ENCODE measurements at places on chromosomes 4 and X.

- H3K27me3 ChIP-seq, result no peaks in the 10 kb centered on the region
- no peak for DNase-seq
- no peaks in the 10 kb centered on the region for H3K36me3 ChIP-seq
- H3K4me1 ChIP-seq, result no peaks in the 10 kb centered on the region
Observed at GRCh38 chr4:159902648-159903047, 799.8 kb downstream of the RAPGEF2 start.

DNA sequence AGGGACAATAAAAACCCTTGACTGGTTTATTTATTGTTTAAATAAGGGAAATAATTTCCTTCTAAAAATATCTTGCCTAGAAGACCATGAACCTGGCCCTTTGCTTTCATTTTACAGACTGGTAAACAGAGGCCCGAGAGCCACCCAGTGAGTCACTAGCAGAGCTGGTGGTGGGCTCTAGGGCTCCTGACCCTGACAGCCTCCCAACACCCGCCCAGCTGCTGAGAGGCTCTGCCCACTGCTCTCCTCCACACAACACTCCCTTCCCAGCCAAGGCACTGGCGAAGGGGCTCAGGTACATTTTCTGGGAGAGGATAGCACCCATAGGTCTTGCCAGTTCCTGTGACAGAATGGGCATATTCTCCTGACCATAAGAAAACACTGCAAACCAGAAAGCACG is 18.1 kb upstream of the PPEF2 start:
- no peaks in the 10 kb centered on the region for H3K27me3 ChIP-seq
- DNase-seq, result no peak
- peaks cover 38% of the 10 kb centered on the region for H3K36me3 ChIP-seq
- H3K4me1 ChIP-seq, result no peaks in the 10 kb centered on the region
- H3K4me3 ChIP-seq, result no peak overlapping the region

GRCh38 chrX:68261060-68261672 is 172.1 kb downstream of the OPHN1 start:
- DNase-seq, result no peak
- H3K27me3 ChIP-seq, result no peaks in the 10 kb centered on the region
- H3K27ac ChIP-seq, result no peak overlapping the region
- H3K4me1 ChIP-seq, result no peaks in the 10 kb centered on the region

- no peaks in the 10 kb centered on the region for H3K4me1 ChIP-seq
- no peak overlapping the region for H3K27ac ChIP-seq
- no peaks in the 10 kb centered on the region for H3K27me3 ChIP-seq
Observed at GRCh38 chrX:21610168-21610567, 48.0 kb downstream of the KLHL34 start.

GRCh38 chr4:165877286-165877685 is 4.2 kb downstream of the TLL1 start:
- no peaks in the 10 kb centered on the region for H3K36me3 ChIP-seq
- H3K4me3 ChIP-seq, result no peak overlapping the region
- peaks cover 16% of the 10 kb centered on the region for H3K27me3 ChIP-seq
- peaks cover 9% of the 10 kb centered on the region for H3K4me1 ChIP-seq
- H3K27ac ChIP-seq, result no peak overlapping the region

- H3K36me3 ChIP-seq, result no peaks in the 10 kb centered on the region
- H3K4me3 ChIP-seq, result no peak overlapping the region
- peaks cover 12% of the 10 kb centered on the region for H3K27me3 ChIP-seq
- H3K4me1 ChIP-seq, result no peaks in the 10 kb centered on the region
- no peak overlapping the region for H3K27ac ChIP-seq
Observed at GRCh38 chr4:4890574-4891255, 31.2 kb downstream of the MSX1 start.

GRCh38 chr4:90306810-90307209 is 179.6 kb downstream of the CCSER1 start:
- H3K36me3 ChIP-seq, result peaks cover 13% of the 10 kb centered on the region
- no peak overlapping the region for H3K27ac ChIP-seq
- no peak overlapping the region for H3K4me3 ChIP-seq
- H3K27me3 ChIP-seq, result no peaks in the 10 kb centered on the region
- DNase-seq, result no peak

DNA sequence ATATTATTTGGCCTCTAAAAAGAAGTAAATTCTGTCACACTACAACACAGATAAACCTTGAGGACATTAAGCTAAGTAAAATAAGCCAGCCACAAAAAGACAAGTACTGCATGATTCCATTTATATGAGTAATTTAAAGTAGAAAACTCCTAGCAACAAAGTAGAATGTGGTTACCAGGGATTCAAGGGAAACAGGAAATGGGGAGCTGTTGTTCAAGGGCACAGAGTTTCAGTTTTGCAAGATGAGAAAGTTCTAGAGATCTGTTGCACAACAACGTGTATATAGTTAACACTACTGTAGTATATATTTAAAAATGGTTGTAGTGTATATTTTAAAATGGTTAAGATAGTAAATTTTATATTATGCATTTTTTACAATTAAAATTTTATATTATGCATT is 25.4 kb downstream of the SEC31A start:
- no peaks in the 10 kb centered on the region for H3K27me3 ChIP-seq
- H3K4me1 ChIP-seq, result peaks cover 4% of the 10 kb centered on the region
- no peak overlapping the region for H3K27ac ChIP-seq
- DNase-seq, result no peak

GRCh38 chrX:14363728-14364127 is 165.6 kb upstream of the GLRA2 start:
- DNase-seq, result no peak
- no peak overlapping the region for H3K27ac ChIP-seq
- H3K4me3 ChIP-seq, result no peak overlapping the region
- H3K27me3 ChIP-seq, result no peaks in the 10 kb centered on the region
- no peaks in the 10 kb centered on the region for H3K4me1 ChIP-seq

GRCh38 chr4:22498866-22499265 is 17.0 kb downstream of the ADGRA3 start:
- no peak overlapping the region for H3K27ac ChIP-seq
- no peak overlapping the region for H3K4me3 ChIP-seq
- no peaks in the 10 kb centered on the region for H3K4me1 ChIP-seq

DNA sequence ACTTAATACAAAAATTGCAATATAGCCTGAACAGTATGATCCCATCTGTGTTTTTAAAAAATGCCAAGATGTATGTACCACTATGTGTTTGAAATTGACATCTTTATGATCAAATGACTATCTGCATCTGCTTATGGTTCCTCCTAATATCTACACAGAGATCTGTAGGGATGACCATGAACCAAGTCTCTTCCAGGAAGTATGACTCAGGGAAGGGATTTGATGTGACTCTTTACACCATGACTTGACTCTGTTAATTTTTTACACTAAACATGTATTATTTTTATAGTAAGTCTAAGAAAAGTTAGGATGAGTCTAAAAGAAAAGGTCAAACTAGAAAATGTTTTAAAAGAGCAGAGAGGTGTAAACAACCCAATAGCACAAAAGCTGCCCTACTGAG is 164.0 kb downstream of the SH3KBP1 start:
- no peak for DNase-seq
- peaks cover 2% of the 10 kb centered on the region for H3K36me3 ChIP-seq
- H3K27ac ChIP-seq, result no peak overlapping the region
- no peaks in the 10 kb centered on the region for H3K27me3 ChIP-seq

DNA sequence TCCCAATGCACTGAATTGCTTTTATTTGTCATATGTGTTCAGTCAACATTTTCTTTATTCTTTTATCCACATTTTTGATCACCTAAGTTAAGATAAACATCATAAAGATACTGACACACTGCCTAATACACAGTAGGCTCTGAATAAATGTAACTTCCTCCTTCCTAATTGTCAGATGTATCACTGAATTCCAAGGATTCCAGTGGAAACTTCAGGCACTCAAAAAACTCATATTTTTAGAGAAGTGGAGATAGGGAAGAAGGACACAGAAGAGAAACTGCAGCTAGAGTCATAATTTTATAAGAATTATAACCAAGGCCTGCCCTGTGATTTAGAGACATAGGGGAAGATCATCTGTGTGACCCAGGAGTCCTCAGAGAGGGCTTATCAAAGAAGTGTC is 753.3 kb downstream of the ADGRL3 start:
- no peaks in the 10 kb centered on the region for H3K36me3 ChIP-seq
- no peaks in the 10 kb centered on the region for H3K27me3 ChIP-seq
- H3K4me1 ChIP-seq, result no peaks in the 10 kb centered on the region
- DNase-seq, result no peak

DNA sequence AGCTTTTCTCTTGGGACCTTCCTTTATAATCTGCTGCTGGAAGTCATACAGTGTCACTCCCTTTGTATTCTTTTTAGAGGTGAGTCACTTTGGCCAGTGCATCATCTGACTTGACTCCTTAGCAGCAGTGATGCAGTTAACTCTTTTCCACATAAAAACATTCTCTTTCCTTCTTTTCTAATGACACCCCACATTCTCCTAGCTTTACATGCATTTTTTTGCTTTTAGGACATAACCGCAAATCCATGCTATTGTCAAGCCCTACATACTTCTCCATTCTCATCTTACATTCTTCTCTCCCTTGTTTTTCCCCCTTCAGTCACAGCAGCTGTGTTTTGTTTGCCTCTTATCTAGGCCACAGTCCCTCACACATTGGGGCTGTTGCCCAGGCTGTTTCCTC is 55.1 kb downstream of the ZNF330 start:
- peaks cover 2% of the 10 kb centered on the region for H3K36me3 ChIP-seq
- no peaks in the 10 kb centered on the region for H3K4me1 ChIP-seq
- H3K27me3 ChIP-seq, result peaks cover 5% of the 10 kb centered on the region

DNA sequence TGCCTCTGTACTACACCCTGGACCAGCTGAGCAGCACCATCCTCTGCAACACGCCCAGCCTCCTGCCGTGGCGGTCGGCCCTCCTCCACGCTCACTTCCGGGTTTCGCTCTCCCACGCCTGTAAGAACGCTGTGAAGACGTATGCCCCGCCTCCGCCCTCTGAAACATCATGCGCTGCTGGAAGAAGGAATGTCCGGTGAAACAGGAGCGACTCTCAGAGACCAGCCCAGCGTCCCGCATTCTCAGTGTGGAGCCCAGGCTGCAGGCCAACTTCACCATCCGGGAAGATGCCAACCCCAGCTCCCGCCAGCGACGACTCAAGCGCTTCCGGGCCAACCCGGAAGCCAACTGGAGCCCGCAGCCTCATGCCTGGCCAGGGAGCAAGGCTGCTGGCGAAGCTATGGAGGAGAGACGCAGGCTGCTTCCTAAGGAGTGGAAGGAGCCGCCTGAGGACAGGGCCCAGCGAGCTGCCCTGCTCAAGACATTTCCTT is 186.1 kb upstream of the SLITRK2 start:
- H3K27me3 ChIP-seq, result no peaks in the 10 kb centered on the region
- H3K4me1 ChIP-seq, result no peaks in the 10 kb centered on the region
- H3K36me3 ChIP-seq, result no peaks in the 10 kb centered on the region
- H3K27ac ChIP-seq, result no peak overlapping the region
- DNase-seq, result no peak

DNA sequence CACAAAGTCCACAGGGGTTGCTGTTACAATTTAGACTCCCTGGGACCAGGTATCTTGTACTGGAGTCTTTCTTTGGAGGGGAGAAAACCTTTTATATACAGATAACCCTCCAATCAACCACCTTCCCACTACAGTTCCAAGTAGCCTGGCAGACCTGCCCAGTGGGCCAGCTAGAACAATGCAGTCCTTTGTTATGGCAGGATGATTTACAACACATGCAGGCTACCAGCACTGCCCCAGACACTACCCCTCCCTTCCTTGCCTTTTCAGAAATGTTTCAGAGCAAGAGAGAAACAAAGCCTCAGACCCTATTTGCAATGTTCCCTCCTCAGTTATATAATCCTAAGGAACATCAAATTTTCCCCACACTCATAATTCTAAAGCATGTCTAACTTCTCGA is 11.1 kb downstream of the RASL11B start:
- no peaks in the 10 kb centered on the region for H3K4me1 ChIP-seq
- no peak overlapping the region for H3K27ac ChIP-seq
- DNase-seq, result no peak
- H3K36me3 ChIP-seq, result peaks cover 22% of the 10 kb centered on the region
- no peaks in the 10 kb centered on the region for H3K27me3 ChIP-seq

- no peaks in the 10 kb centered on the region for H3K27me3 ChIP-seq
- H3K4me1 ChIP-seq, result peaks cover 2% of the 10 kb centered on the region
- peaks cover 21% of the 10 kb centered on the region for H3K36me3 ChIP-seq
- H3K4me3 ChIP-seq, result no peak overlapping the region
- DNase-seq, result no peak
Observed at GRCh38 chrX:118566359-118566758, 70.7 kb downstream of the DOCK11 start.

GRCh38 chrX:131821945-131822622 is 201.0 kb upstream of the STK26 start:
- H3K4me3 ChIP-seq, result no peak overlapping the region
- no peaks in the 10 kb centered on the region for H3K27me3 ChIP-seq
- peak overlapping the region; percentile 20 for H3K27ac ChIP-seq
- H3K4me1 ChIP-seq, result peaks cover 9% of the 10 kb centered on the region
- DNase-seq, result no peak
- no peaks in the 10 kb centered on the region for H3K36me3 ChIP-seq

DNA sequence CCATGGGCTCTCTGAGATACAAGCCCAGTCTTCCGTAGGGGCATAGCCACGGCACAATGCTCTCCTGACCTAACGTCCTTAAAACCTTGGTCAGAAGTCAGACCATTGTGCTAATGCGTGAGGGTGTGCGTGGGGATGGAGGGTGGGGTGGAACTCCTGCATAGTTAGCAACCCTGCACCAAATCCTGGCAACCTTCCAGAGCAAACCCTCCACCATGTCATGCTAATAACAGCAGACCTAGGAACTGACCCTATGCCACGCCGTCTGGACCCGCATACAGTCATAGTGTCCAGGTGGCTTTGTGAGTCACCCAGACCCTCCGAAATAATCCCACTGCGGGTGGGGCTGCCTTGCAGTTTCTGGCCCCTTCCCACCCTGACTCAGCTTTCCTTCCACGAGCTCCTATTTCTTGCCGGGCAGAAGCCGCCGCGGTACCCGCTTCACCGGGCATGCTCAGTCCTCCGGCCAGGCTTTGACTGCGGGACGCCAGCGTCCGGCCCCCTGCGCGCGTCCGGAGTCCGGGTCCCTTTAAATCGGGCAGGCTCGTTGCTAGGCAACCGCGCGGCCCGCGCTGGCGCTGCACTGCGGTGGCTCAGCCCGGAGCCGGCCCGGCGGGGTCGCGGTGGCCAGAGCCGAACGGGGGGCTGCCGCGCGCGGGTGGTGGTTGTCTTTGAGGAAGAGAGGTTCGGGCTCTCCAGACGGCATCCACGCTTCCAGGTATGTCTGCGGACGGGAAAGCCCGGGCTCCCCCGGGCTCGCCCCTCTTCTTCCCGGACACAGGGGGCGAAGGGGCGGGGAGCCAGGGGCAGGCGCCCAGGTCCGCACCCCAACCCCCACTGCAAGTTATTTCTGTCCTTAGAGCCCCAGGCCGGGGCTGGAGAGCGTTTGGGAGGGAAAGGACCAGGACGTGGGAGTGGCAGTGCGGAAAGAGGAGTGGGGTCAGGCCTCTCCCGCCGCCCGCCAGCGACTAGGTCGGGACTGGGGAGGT is at the start of gene CCDC160:
CCDC160 (plus strand) TSS at position 557 of the 989 bp plus-strand sequence. CDS start 7,619 bp downstream, outside the sequence.
- H3K4me3 ChIP-seq, result peak within 1 kb of the TSS; percentile 55
- no peaks in the 10 kb centered on the region for H3K36me3 ChIP-seq
- no peaks in the 10 kb centered on the region for H3K4me1 ChIP-seq
- peaks cover 10% of the 10 kb centered on the region for H3K27me3 ChIP-seq

- no peaks in the 10 kb centered on the region for H3K27me3 ChIP-seq
- peak overlapping the region; percentile 28 for H3K4me3 ChIP-seq
- peak overlapping the region; percentile 77 for H3K27ac ChIP-seq
- H3K4me1 ChIP-seq, result peaks cover 33% of the 10 kb centered on the region
- DNase-seq, result peak; percentile 81
- no peaks in the 10 kb centered on the region for H3K36me3 ChIP-seq
Observed at GRCh38 chrX:154308108-154308946, 12.7 kb downstream of the TKTL1 start.

- no peaks in the 10 kb centered on the region for H3K36me3 ChIP-seq
- H3K4me1 ChIP-seq, result no peaks in the 10 kb centered on the region
- H3K27ac ChIP-seq, result no peak overlapping the region
- H3K4me3 ChIP-seq, result no peak overlapping the region
- H3K27me3 ChIP-seq, result no peaks in the 10 kb centered on the region
Observed at GRCh38 chr4:5572114-5572513, 136.2 kb downstream of the EVC2 start.
